ENCODE measurements at places on chromosomes 2 and 18.

- no peak for DNase-seq
Observed at GRCh38 chr2:222884805-222885424, 24.1 kb downstream of the ACSL3 start.

GRCh38 chr18:70288171-70288850, 534 bp upstream of the SOCS6 start:
- DNase-seq: peak; percentile 43

DNA sequence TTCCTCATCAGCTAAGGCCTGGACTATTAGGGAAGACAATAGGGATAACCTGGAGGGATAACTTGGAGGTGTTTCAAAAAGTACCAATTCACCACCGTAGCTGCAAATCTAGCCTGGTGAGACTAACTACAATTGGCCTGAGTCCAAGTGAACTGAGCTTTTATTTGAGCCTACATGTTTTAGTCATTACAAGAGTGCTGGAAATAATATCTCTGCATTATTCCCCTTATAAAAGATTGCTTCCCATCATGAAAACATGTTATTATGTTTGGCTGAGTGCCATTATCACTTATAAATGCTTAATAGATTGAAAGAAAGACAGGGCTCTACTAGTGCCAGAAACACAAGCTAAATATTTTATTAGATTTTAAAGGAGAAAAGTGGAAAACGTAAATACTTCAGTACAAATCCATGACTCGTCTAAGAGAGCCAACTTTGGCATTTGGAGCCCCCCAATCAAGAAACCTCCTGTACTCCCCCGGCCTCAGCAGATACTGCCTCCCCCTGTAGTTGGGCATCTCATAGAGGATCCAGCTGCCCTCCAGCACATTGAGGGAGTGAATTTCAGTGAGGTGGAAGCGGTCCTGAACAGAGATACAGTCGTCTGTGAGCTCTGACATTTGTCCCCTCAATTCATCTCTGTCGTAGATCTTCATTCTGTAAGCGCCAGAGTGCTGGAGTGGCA, 3.6 kb downstream of the CRYGB start:
- peak; percentile 7 for DNase-seq

DNA sequence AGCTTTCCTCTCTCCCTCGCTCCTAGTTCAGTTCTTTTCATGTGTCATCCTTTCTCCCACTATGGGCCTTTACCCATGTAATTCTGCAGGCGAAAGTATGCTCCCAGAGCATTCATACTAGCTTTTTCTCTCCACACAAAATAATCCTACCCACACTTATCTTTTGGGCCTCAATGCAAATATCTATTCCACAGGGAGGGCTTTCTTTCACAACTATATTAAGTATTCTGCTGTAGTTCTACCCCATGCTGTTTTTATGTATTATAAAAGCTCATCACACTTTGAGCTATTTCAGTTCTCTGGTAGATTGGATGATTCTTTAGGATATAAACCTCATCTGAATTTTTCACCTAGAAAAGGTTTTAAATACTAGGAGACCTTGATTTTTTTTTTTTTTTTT, 774.6 kb upstream of the CRIM1 start:
- no peak for DNase-seq

- no peak for DNase-seq
Observed at GRCh38 chr2:227818675-227819397, 5.2 kb downstream of the CCL20 start.

- no peak for DNase-seq
Observed at GRCh38 chr2:190627448-190628412, 21.2 kb upstream of the NAB1 start.

GRCh38 chr18:26480897-26481795, 67.2 kb downstream of the KCTD1 start:
- DNase-seq: peak; percentile 95

GRCh38 chr2:213806125-213806726, 522.0 kb downstream of the SPAG16 start:
- DNase-seq: peak; percentile 18

GRCh38 chr2:55826246-55826645, 97.3 kb downstream of the EFEMP1 start:
- no peak for DNase-seq

DNA sequence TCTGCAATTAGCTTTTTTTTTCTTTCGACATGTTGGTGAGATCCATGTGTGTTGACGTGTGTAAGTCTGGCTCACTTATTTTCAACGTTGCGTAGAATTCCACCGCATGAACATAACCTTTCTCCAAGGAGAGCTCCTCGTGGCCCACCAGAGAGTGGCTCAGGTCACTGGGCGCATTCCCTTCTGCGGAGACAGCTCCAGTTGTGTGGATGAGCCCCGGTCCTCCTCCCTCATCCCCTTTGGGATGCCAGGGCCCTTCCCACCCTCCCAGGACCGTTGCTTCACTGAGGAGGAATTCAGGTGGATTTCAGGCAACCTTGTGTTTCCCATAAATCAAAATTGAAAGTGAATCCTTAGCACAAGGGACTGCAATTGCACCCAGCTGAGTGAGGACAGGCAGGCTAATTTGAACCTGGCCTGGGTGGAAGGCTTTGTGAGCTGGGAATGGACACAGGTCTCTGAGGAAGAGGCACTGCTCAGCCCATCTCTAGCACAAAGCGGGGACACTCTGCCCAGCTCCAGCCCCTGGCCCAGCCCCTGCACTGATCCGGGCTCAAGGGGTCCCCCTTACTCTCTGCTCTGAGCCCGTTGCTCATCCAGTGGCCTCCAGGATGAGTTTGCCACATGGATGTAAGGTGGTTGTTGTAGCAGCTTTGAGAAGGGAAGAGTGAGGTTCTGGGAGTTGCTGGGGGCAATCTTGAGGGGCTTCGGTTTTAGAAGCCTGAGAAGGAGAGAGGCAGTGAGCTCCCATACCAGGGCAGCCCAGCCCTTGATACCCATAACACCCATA, 57.8 kb upstream of the HAAO start:
- DNase-seq: no peak

- no peak for DNase-seq
Observed at GRCh38 chr2:145797692-145798091, 1277.8 kb upstream of the ZEB2 start.

DNA sequence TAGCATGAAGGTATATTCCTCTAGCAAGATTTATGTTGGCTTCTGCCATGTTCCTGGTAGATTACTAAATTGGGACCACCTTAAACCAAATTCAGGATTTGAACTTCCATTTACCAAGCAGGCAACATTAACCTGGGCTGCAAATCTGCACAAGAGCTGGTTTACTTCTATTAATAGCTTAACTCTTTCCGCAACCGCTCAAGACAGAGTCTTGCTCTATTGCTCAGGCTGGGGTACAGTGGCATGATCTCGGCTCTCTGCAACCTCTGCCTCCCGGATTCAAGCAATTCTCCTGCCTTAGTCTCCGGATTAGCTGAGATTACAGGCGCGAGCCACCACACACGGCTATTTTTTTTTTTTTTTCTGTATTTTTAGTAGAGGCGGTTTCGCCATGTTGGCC, 8.4 kb downstream of the MARCHF7 start:
- DNase-seq: no peak

DNA sequence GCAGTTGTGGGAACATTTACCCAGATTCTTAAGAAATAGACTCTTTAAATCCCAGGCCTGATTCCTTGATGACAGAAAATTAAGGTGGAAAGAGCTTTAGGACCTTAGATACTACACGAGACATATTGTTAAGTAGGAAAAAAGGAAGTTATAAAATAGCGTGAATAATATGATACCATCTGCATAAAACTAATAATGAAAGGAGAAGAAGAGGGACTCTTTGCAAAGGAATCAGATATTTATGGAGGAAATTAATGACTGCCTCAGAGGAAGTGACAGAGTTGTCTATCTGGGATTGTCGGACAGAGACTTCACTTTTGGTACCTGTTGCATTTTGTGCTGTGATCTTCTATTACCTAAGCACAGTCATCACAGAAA, 20.8 kb downstream of the APCDD1 start:
- DNase-seq: no peak

DNA sequence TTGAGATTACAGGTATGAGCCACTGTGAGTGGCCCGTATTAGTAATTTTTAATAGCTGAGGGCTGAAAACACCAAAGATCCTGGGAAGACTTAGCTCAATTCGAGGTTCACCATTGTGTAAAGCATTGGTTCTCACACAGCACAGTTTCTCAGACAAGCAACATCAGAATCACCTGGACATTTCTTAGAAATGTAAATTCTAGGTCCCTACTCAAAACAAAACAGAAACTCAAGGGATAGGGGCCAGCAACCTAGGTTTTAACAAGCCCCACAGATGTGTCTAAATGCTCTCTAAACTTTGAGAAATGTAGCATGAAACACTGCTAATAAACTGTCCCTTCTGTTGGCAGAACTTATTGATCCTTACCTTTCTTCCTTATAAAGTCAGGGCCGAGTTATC, 681.2 kb downstream of the RNF144A start:
- DNase-seq: no peak

DNA sequence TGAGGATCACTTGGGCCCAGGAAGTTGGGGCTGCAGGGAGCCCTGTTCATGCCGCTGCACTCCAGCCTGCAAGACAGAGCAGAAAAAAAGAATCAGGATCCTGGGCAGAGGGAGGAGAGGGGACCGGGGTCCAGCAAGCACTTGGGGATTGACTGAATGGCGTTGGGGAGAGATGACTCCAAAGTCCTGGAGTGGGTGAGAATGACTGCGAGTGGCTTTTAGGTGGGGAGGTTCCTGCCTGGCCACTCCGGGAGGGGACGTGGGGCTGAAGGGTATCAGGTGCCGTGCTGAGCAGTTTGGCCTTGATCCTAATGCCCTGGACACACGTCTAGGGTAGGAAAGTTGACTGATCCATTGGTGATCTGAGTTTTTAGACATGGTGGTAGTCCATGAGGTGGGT, 3.5 kb upstream of the NFATC1 start:
- DNase-seq: no peak

DNA sequence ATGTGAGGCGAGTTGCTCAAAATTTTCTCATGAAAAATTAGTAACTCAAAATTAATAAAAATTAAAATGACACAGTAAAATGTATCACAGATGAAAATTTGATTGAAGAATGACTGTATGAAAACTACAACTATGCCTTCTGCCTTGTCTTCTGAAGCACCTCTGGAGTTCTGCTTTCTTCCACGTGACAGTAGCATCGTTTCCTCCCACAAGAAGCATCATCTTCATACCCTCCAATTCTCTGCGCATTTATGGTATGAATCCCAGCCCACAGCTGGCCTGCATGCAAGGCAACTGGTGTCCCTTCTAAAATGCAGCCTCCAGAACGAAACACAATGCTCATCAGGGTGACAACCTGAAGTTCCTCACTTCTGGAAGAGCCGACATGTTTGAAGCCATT, 189.9 kb downstream of the MYO1B start:
- no peak for DNase-seq

DNA sequence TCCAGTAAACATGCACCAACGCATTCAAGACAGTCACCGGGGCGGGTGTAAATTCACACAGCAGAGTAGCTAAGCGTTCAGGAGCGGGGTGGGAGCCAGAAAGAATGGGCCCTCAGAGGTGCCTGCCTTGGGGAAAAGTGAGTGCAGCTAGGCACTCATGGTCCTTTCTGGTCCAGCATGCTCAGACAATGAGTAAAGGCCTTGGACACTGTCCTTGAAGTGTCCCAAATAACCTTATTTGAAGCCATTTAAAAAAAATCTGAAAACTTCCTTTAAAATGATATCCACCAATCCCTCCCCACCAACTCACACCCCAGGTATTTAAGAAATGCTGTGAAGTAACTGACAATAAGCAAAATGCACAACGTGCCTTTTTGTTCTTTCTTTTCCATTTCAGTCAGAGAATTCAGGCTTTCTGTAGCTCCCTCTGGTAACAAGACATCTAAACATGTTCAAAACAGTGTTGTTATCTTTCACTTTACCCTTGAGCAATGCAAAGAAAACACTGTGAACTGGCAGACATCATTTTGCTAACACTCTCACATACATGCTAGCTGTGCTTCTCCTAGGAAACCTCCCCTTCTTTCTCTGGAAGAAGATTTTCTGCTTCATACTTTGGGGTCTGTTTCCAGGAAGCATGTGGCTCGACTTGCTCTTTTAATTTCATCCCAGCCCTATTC, 445.1 kb upstream of the SPRED2 start:
- no peak for DNase-seq

DNA sequence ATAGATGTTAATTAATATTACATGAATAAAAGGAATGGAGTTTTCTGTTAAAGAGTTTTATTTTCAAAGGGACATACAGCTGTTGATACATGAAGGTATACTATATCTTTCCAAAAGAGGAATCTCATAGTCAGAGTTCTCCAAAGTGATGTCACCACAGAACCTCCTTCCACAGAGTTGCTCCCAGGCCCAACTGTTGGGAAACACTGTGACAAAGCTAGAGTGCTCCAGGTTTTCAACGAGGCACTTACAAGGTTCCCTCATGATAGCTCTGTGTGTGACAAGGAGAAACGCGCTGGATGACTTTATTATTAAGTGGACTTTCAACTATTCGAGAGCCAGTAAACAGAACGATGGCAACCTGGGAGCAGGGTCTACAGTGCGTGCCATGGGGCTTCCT, 33.5 kb downstream of the PTPN18 start:
- DNase-seq: no peak

DNA sequence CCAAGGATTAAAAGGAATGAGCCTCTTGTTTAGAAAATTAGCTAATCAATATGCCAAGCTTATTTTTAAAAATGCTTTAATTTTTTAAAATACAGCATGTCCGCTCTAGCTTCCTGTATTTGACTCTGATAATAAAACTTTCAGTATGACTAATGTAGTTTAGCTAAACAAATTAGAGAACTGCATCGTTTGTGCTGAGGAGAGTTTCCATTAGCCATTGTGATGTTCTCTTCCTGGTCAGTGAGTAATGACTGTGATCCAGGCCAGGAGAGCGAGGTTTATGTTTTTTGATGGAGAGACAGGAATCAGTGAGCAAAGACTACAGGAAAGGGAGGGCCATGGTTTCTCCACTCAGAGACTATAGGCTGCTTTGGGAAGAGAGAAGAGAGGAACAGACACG, 237.2 kb upstream of the ETAA1 start:
- DNase-seq: no peak

GRCh38 chr2:72138011-72138881, 9.4 kb downstream of the CYP26B1 start:
- DNase-seq: no peak

GRCh38 chr2:115094441-115094840, 652.0 kb downstream of the DPP10 start:
- DNase-seq: no peak

GRCh38 chr2:230505162-230505561, 89.2 kb downstream of the SP100 start:
- DNase-seq: no peak

DNA sequence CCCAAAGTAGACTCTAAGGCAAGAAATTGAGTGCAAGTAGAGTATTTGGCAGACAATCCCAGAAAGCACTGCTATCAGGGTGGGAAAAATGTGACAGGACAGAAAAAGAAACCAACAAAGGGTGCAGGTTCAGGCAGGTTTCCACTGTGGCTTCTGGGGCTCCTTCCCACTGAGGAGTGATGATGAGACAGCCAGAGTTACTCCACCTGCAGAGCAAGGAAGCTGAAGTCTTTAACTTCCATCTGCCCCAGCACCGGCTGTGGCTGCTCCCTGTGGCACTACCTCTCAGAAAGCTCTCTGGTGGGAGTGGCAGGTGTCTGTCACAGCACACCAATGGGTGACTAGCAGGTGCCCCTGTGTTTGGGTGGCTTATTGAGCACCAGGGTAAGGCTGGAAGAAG, 37.6 kb upstream of the ACKR3 start:
- no peak for DNase-seq

All from fibroblast of skin of abdomen (primary cell).